Ureter (tissue), 1 donor: ENCODE measurements at places on chromosomes 3 and 15. TPM values are rescaled to one million over a fixed set of nuclear protein-coding genes. Genes with fewer than 3 reads are reported as not detected.
A peak's percentile ranks its signal among the peaks of the same experiment; 100 is the strongest.

Gene TMEM108
- total RNA-seq: 1.5 TPM

Gene KNG1
- total RNA-seq: not detected

Gene U2SURP
- 125 TPM for total RNA-seq

Gene PP2D1
- total RNA-seq: not detected

Gene SH2D7
- not detected for total RNA-seq

Gene IL17RC
- total RNA-seq: 34.0 TPM

Gene SAMD7
- not detected for total RNA-seq

Gene SPATA12
- total RNA-seq: not detected

Gene ADAMTS17
- 10.6 TPM for total RNA-seq

Gene ZCWPW2
- 1.7 TPM for total RNA-seq

Gene SLC28A1
- not detected for total RNA-seq

Gene SCN11A
- total RNA-seq: 34.5 TPM

- no peak for DNase-seq
Observed at GRCh38 chr3:152460936-152461335, 192.2 kb downstream of the MBNL1 start.

- no peak for DNase-seq
Observed at GRCh38 chr3:153319705-153320554, 157.9 kb downstream of the RAP2B start.

GRCh38 chr3:182078929-182079328 lies 367.2 kb downstream of the SOX2 start:
- no peak for DNase-seq

DNA sequence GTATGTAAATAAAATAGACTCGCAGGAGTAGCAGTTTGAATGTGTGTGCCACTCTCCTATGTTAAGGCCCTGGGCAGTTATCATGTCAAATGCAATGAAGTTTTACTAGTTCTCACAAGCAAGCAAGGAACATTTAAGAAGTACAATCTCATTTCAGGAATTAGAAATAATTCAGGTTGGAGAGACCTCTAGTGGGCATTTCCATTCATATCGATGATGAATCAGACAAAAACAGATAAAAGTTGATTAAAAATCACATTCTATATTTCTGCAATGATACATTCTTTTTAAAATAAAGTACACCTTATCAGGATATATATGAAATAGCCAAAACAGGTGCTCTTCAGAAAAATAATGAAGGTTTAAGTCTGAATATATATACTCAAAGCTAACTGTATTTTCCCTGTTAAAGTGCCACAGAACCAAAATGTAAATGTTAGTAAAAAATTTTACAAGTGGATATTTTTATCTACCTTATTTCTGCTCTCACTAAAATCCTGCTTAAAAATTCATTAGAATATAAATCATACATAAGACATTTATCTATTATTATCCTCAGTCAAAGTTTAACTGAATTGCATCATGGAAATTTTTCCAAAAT lies 492.4 kb upstream of the FRG2C start:
- DNase-seq: no peak

DNA sequence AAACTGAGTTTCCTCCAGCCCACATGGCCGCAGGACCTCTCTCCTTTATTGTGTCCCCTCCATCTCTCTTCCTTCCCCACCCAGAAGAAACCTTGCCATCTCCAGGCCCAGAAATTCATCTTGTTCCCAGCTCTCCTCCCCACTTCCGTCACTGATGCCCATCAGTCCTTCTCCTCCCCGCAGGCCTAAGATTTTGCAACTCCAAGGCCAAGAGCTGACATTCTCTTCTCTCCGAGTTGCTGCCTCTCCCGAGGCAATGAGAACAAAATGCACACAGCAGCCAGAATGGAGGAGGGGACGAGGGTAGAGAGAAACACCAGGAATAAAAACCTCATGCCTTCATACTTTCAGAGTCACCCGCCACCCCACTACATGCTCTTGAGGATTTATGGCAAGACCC lies 526.5 kb upstream of the PROK2 start:
- no peak for DNase-seq

- DNase-seq: no peak
Observed at GRCh38 chr3:68973639-68974038, 39.8 kb downstream of the EOGT start.

GRCh38 chr15:78223396-78224022 lies 10.9 kb downstream of the ACSBG1 start:
- no peak for DNase-seq

DNA sequence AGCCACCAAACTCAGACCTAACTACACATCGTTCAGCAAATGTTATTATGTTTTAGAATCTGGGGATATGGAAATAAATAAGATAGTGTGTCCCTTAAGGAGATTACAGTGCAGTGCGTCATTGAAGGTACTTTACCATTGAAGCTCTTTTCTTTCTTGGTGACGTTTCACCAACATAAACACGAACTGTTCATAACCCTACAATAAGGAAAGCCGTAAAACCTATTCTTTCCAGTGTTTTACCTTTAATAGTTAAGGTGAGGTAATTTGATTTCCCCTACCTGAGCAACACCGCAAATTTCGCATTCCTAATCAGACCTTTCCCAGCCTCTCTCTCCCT lies 826 bp downstream of the CCDC66 start:
- DNase-seq: no peak

DNA sequence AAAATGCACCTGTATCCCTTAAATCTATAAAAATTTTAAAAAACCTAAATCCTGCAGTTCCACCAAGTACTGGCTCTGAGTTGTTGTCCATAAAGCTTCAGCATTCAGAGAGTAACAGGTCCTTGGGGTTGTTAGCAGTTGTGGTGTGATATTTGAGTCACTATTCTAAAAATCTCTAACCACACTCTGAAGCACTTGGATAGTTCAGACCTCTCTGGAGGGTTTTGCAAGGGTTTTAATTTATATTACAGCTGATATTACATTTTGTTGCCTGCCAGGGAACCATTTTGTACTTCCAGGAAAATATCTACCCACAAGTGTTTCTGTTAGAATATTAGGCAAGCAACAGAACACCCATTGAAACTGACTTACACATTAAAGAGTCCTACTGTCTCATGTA lies 255.6 kb downstream of the TBL1XR1 start:
- DNase-seq: no peak

- no peak for DNase-seq
Observed at GRCh38 chr3:197728487-197728886, 8.2 kb downstream of the RUBCN start.

DNA sequence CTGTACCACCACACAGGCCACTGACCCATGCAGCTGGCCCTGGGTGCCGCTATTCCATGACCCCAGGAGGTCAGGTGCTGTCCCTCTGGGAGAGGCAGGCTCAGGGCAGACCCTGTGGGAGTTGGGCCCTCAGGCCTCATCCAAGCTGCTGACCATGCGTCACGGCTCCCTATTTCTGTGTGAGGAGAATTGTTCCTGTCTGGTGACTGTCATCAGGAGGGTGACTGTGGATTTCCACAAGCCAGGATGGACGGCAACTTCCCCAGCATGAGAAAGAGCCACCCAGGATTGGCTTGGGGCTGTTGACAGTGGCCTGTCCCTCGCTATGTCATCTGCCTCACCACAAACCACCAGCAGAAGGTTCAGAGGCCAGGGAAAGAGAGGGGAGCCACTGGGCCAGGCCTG lies 41.4 kb downstream of the ZDHHC19 start:
- no peak for DNase-seq

- no peak for DNase-seq
Observed at GRCh38 chr3:41997702-41998550, 36.0 kb upstream of the ULK4 start.

GRCh38 chr3:187807086-187807862 lies 62.0 kb upstream of the BCL6 start:
- DNase-seq: no peak

GRCh38 chr3:46693038-46693891 lies at the start of gene ALS2CL:
Gene ALS2CL, minus strand, starts transcription at chr3:46693679. Its CDS starts 4,239 bp downstream, at chr3:46689440.
- DNase-seq: peak; percentile 65

DNA sequence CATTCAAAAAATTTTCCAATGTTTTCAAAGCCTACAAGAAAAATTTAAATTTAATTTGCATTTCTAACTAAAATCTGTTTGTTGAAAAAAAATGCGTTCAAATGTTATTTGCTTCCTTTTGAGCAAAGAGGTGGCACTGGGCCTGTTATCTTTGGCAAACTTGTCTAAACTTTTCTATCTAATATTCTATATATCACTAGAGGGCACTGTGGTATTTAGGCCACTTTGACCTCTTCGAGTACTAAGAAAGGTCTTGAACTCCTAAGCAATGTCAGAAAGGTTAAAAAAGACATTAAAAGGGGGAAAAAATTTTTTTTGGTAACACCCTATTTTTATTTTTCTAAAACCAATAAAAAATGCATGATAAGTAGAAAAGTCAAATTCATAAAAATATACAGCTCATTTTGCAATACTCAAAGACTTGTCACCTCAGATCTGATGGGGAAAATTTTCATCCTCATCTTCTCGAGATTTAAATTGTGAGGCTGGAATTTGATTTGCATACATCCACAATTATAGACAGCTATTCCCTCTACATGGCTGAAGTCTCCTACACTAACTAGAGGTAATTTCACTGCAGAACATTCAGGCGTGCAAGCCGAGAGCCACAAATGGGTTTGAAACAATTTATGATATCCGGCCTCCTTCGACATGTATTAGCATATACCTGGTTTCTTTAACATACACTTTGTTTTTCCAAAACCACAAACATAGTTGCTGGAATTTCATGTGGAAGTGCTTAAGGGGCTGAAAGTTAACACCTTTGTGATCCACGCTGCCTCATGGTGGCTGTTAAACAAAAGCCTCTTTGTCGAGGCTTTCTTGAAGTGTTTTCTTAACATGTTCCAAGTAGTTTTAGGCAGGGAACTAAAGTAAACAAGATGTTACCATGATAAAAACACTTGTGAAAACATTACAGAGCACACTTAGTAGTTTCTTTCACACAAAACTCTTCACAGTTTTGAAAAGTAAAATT lies 576.4 kb downstream of the FOXP1 start:
- no peak for DNase-seq

GRCh38 chr3:154584041-154584440 lies 154.1 kb upstream of the GPR149 start:
- DNase-seq: no peak

GRCh38 chr3:62416144-62416543 lies 42.8 kb upstream of the FEZF2 start:
- DNase-seq: no peak

DNA sequence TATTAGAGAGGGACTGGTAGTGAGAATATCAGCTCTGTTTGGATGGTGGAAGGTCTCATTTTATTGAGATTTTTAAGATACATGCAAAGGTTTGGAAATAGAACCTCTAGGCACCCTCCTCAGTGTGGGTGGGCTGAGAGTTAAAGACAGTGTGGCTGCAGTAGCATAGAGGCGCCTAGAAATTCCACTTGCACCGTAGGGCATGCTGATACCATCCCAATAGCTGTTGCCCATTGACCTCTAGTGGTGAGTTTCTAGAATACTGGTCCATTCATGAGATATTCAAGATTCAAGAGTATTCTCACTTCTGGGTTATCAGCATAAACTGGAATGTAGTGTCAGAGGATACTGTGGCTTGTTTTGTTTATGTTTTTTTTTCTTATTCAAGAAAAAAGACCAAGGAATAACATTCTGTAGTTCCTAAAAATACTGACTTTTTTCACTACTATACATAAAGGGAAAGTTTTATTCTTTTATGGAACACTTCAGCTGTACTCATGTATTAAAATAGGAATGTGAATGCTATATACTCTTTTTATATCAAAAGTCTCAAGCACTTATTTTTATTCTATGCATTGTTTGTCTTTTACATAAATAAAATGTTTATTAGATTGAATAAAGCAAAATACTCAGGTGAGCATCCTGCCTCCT lies 87.2 kb downstream of the TGFBR2 start:
- no peak for DNase-seq

GRCh38 chr3:61414456-61414855 lies 146.9 kb upstream of the PTPRG start:
- no peak for DNase-seq

DNA sequence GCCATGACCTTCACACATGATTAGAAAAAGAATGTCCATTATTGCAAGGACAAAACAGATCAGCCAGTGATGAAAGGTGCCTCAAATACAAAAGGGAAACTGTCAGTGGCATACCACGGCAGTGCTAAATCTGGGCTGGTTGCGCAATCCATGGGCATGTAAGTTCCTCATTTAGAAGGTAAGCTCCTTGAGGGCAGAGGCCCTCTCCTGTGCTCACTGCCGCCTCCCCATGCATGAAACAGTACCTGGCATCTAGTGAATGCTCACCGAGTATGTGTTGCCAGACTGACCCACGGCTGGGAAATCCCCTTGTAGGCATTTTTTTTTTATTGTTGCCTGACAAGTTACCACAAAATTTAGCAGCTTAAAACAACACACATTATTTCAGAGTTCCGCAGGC lies 312.1 kb upstream of the CHRM5 start:
- DNase-seq: no peak

DNA sequence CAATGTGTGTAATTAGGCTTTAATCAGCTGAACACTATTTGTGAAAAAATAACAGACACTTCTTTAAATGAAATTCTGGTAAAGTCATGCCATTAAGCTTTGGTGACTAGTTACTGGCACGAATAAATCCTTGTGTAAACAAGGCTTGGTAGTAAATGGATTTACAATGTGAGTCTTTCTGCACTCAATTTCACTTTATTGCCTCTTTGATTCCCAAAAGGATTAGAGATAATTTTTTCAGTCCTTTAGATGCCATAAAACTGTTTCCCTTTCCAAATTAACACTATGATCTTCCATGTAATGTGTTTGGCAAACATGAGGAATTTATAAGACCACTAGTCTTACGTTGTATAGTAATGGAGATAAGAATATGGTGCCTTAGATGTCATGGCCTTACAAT lies 339.5 kb upstream of the DNAJC19 start:
- no peak for DNase-seq

GRCh38 chr15:72971766-72972165 lies 80.5 kb upstream of the NEO1 start:
- DNase-seq: no peak

DNA sequence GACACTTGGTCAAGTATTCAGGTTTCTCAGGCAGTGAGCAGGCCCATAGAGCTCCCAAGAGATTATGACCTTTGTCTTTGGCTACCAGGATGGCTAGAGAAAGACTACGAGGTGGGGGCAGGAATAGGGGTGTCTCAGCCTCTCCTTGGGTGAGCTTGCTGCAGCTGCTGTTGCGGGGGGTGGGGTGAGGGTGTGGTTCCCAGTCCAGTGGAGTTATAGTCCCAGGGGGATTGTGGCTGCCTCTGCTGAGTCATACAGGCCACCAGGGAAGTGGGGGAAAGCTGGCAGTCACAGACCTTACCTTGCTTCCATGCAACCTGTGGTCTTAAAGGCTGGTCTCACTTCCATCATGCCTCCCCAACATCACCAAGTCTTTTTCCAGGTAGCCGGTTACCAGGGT lies 31.7 kb downstream of the ATP2C1 start:
- no peak for DNase-seq

DNA sequence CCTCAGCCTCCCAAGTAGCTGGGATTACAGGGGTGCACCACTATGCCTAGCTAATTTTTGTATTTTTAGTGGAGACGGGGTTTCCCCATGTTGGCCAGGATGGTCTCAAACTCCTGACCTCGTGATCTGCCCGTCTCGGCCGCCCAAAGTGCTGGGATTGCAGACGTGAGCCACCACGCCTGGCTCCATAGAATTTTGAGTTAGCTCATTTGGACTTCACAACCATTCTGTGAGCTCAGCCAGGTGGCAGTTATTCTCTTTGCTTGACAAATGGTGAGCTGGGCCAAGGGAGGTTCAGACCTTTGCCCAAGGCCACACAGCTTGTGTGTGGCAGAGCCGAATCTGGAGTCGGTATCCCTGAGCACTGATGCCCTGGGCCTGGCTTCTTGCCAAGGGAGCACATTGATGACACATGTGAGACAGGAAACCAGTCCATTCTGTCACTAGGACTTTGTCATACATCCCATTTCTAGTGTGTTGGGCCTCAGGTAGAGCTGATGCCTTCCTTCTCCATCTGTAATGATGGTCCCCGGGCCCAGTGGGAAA lies 17.6 kb downstream of the PODXL2 start:
- no peak for DNase-seq

GRCh38 chr15:39685999-39686613 lies 96.5 kb downstream of the FSIP1 start:
- no peak for DNase-seq
